ENCODE measurements at places on chromosomes 4 and X. TPM values are rescaled to one million over a fixed set of nuclear protein-coding genes. Genes with fewer than 3 reads are reported as not detected.

DNA sequence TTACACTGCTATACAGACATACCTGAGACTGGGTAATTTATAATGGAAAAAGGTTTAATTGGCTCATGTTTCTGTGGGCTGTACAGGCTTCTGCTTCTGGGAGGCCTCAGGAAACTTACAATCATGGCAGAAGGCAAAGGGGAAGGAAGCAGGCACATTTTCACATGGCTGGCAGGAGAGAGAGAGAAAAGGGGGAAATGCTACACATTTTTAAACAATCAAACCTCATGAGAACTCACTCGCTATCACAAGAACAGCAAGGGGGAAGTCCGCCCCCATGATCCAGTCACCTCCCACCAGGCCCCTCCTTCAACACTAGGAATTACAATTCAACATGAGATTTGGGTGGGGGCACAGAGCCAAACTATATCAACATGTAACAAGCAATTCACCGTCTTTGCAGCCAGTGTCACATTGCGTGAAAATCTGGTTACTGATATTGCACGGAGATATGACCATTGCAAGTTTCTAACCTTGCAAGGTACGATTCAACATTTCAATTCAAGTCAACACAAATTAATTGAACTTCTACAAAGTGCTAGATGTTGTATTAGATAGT, 61.7 kb upstream of the RELL1 start:
- no peak for DNase-seq

GRCh38 chr4:48970471-48970921, 15.6 kb upstream of the CWH43 start:
- no peak for DNase-seq

DNA sequence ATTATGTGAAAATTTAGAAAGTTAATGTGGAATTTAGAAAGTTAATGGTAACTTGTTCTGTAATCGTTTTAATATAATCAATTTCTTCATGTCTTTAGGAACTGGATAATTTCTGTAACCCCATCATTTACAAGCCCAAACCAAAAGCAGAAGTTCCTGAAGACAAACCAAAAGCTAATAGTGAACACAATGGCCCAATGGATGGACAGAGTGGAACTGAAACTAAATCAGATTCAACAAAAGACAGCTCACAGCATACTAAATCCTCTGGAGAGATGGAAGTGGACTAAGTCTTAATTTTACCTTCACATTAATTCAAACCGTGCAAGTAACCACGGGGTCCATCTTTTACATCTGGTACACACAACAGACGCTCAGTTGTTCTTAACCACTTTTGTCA, 48.1 kb upstream of the PLK4 start:
- no peak for DNase-seq

DNA sequence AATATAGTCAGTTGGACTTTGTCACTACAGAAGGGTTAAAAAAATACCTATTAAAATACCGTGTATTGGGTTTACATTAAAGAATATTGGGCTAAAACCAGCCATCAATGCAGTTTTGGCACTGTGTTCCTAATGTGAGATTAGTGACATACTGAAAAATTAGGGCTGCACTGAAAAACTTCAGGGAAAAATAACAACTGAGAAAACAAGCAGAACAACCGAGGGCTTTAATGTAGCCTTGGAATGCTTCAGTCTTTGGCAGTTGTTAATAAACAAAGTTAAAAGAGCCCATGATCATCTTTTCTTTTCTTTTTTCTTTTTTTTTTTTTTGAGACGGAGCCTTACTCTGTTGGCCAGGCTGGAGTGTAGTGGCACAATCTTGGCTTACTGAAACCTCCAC, 12.4 kb downstream of the STAG2 start:
- no peak for DNase-seq

GRCh38 chr4:10346023-10346422, 111.2 kb downstream of the ZNF518B start:
- DNase-seq: no peak

DNA sequence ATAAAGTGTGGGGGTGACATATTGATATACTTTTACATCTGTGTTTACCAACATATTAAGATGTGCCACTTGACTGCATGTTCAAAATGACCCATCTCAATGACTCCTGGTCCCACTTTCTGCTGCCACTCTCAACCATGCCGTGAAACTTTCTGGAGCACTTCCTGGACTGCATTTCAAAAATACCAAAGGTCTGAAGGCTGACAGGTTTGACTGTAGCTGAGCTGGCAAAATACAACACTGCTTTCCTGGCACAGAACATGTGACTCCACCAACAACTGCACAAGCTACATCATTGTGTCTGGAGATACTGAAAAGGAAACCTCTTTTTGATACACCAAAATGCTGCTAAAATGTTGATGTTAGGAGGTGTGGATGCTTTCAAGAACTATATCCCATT, 184.8 kb downstream of the UNC5C start:
- no peak for DNase-seq

GRCh38 chr4:55017406-55017805, 108.0 kb downstream of the KDR start:
- DNase-seq: no peak

- DNase-seq: no peak
Measured at GRCh38 chrX:150211988-150212387, 151.1 kb upstream of the MAMLD1 start.

GRCh38 chr4:84110040-84110439, 389.1 kb downstream of the NKX6-1 start:
- no peak for DNase-seq

GRCh38 chr4:172134521-172134920, 321.3 kb downstream of the GALNTL6 start:
- no peak for DNase-seq

GRCh38 chrX:71578253-71579135, at the start of gene GCNA:
Gene GCNA (plus strand): TSS chrX:71578437. CDS start chrX:71580822, 2,385 bp downstream.
- no peak for DNase-seq

GRCh38 chrX:69138118-69138390, 27.2 kb downstream of the PJA1 start:
- no peak for DNase-seq

GRCh38 chr4:45122406-45122805, 396.1 kb upstream of the GNPDA2 start:
- DNase-seq: no peak

DNA sequence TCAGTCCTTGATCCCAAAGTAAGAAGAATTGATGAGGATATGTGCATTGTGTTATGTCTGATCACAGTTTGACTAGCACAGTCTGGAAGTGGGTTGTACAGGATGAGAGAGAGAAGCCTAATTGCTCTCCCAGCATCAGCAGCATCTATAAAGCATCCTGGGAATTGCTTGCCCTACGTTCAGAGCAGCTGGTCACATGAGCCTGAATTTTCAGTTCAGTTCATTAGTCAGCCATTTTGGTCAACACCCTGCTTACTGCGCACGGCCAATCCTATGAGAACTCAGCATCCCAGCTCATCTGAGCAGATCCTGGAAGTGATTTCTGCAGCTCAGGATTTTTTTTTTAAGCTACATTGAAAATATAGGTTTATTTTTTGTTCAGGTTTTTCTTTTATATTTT, at the start of gene RUFY3:
TSS of gene RUFY3 (plus strand) at position 218 of the 400 bp plus-strand sequence. CDS start 610 bp downstream, outside the sequence.
- DNase-seq: no peak

GRCh38 chr4:1155314-1155713, 17.1 kb downstream of the SPON2 start:
- DNase-seq: no peak

DNA sequence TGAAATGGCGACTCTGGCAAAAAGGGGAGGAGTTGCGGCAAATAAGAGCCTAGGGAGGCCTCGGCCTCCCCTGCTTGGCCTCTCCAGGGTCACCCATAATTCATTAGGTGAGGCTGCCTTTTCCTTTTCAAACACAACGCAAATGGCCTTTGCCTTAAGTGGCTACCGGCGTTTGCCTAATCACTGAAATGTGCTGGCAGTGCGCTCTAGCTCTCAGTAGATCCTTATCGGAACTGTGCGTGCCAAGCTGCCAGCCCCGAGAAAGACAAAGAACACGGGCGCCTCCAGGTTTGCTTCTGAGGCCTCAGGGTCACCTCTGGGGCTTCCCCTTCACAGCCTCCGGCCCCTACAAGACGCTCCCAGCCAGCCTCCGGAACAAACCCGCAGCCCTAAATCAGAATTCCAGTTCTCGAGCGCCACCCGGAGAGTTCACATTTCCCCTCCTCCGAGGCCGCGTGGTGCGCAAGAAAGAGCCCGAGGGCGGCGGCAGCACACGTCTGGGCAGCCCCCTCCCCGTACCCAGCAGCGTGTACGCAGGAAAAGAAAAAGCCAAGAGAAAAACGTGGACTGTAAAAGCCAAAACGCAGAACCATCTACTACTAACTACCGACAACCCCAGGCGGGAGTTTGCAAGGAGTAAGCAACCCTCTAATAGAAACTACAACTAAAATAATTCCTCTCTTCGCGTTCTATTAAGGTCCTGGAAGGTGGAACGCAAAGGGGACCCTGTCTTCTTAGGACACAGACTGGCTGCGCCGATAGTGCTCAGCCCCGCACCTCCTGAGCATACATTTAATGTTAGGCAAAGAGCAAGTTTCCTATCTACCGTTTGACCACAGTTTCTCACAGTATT, 76.5 kb upstream of the BCOR start:
- DNase-seq: peak; percentile 51

DNA sequence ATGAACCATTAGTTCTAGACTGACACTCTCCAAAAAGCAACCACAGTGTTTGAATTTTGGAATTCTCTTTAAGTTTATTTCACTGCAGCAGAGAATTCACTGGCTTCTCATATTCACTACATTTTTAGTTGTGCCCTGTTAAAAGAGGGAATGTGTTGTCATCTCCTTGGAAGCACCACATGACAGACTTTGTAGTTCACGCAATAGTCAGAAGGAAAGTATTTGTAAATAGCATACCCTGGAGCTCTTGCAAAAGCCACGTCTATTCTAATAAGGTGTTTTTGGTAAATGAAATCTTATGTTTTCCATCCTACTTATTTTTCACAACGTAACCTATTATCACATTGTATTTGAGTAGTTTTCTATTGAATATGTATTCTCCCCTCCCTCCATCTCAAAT, 25.8 kb downstream of the DOCK11 start:
- DNase-seq: no peak

The CT45A7 gene
- total RNA-seq: not detected

The GPC4 gene
- total RNA-seq: 8.9 TPM

The NLRP2B gene
- not detected for total RNA-seq

The SUPT20HL2 gene
- total RNA-seq: not detected

The ARHGEF38 gene
- not detected for total RNA-seq

The MAGEB2 gene
- not detected for total RNA-seq

Data from Right ventricle myocardium superior (tissue), 1 donor.